ENCODE measurements at places on chromosomes 16 and 17.

GRCh38 chr16:3170440-3171180, 17.4 kb upstream of the OR1F1 start:
- no peak for DNase-seq

DNA sequence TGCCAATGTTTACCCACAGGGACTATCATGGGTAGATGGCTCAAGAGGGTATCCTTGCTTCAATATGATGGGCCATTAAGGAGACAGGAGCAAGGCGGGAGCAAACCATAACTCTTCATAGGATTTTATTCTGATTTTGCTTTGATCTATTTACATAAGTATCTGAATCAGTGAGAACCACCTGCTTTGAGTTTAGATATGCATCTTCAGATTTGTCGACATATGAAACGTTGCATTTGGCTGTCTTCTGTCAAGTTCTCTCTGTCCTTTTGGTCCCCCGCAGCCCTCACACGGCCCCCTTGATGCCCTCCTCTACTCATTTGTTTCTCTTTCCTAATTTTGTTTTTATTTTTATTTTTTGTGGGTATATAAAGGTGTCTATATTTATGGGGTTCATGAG, 16.2 kb downstream of the WWOX start:
- no peak for DNase-seq

DNA sequence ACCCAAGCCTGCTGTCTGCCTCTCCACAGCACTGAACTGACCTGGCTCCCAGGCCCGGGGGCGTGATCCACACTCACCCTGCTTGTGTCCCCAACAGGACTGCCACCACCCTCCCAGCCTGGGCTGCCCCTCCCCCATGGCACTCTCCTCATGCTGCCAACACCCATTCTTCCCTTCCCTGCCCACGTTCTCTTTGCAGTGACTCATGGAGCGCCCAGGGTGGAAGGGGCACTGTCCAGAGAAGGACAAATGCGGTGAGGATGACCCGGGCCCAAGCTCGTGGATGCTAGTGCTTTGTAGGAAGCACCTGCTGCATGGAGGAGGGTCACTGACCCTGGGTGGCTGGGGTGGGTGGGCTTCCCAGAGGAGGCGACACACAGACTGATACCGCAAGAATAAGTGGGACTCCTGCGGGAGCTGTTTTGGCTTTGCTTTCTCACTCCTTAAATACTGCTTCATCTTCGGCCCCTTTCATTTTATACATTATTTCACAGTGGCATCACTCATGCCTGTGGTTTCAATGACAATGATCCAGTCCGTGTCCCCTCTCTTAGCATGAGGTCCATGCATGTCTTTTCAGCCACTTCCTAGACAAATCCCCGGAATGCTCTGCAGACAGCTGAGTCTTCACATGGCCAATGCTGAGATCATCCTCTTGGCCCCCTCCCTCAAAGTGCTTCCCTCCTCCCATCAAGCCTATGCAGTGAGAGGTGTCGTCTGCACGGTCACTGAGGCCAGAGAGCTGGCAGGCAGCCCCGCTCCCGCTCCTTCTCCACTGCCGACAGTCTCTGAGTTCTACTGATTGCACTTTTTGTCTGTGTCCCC, 17.6 kb downstream of the CDK5R1 start:
- DNase-seq, result no peak

GRCh38 chr16:46748775-46749705, 896 bp upstream of the MYLK3 start:
- DNase-seq, result no peak

DNA sequence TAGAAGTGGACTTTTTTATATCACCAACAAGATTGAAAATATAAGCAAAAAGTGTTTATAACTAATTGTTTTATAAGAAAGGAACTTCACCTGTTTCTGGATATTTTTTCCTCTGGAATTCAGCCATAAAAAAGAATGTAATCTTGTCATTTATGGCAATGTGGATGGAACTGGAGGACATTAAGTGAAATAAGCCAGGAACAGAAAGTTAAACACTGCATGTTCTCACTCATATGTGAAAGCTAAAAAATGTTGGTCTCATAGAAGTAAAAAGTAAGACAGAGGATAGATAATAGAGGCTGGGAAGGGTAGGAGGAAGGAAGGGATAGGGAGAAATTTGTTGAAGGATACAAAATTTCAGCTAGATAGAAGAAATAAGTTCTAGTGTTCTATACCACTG, 67.6 kb downstream of the NFAT5 start:
- no peak for DNase-seq

DNA sequence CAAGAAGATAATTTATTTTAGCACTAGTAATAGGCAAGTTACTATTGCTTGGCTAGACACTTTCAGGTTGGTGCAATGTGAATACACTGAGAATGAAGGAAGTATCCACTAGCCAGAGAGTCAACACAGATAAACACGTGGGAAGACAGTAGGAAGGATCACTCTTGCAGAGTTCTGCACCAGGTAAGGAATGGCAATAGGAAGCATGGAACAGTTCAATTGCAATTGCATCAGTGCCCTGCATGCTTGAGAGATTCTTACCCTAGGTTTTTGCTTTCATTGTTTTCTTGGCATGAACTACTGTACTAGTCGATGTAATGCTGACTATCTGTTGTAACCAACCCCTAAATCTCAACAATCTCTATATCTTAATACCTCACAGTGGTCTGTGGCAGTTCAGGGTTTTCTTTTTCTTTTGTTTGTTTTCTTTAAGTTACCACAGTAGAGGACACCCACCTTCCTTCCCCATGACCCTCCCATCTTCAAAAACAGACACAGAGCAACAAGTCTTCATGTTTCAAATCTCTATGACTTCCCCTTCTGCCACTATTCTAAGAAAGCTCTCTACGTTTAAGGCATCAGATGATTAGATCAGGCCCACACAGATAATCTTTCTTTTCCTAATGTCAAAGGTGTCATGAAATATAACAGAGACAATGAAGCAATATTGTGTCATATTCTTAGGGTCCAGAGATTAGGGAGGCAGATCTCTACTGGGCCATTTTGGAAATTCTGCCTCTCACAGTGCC, 18.1 kb upstream of the ABCA8 start:
- no peak for DNase-seq

- no peak for DNase-seq
These were observed 26.9 kb downstream of the GPT2 start for GRCh38 chr16:46911038-46911437.

DNA sequence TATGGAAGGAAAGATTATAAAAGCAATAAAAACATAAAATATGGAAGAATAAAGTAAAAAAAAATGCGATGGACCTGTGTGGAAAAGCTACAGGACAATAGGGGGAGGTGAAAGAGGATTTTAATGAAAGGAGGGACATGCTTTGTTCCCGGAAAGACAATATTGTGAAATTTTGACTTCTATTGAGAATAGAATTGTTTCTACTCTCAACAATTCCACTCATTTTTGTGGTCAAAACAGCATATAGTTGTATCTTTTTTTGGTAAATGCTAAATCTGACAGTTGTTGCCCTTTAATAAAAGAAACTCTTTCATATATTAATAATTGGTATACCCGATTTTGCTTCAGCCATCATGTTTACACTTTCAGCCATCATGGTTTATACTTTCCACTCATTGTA, 22.9 kb upstream of the APPBP2 start:
- DNase-seq, result no peak

DNA sequence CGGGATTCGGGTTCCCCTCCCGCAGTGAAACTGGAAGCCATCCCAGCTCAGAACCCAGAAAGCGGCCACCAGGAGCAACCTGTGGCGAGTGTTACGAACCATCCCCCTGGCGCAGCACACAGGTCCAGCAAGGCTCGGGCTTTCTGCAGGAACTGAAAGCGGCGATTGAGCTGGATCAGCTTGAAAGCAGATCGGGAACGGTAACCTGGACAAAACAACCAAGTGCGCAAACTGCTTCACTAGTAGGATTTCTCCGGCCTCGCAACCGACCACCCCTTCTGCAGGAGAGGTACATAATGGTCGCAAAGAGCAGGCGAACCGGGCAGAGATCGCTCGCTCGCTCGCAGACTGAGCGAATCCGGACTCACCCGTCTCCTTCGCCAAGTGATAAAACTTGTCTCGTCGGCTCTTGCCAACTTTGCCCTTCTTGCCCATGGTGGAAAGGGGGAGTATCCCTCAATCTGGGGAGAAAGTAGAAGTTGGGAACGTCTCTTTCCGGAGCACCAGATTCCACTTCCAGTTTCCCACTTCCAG, 696 bp upstream of the PSMC5 start:
- DNase-seq, result no peak

DNA sequence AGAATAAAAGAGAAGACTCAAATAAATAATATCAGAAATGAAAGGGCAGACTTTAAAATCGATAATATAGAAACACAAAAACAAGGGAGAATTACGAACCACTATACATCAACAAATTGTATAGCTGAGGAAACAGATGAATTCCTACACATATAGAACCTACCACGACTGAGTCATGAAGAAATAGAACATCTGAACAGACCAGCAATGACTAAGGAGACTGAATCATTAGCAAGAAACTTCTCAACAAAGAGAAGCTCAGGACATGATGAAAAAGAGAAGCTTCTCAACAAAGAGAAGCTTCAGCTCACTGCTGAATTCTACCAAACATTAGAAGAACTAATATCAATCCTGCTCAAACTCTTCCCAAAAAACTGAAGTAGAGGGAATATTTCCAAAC, 255.9 kb downstream of the CEP112 start:
- no peak for DNase-seq

- no peak for DNase-seq
These were observed 3.8 kb downstream of the G6PC3 start for GRCh38 chr17:44074231-44074910.

GRCh38 chr17:68878226-68878885, 76.8 kb downstream of the ABCA8 start:
- no peak for DNase-seq

GRCh38 chr16:83116274-83116892, 489.6 kb downstream of the CDH13 start:
- no peak for DNase-seq

DNA sequence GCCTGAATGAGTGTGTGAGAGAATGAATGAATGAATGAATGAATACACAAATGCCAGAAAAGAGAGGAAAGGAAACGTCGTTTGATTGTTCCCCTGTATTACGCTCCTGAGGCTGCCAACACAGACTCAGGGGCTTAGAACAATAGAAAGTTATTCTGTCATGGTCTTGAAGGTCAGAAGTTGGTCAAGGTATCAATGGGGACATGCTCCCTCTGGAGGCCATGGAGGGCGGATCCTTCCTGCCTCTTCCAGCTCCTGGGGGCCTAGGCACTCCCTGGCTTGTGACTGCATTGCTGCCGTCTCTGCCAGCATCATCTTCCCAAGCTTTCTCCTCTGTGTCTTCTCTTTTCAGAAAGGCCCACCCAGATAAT, 1.5 kb upstream of the SLC38A8 start:
- DNase-seq, result peak; percentile 23

GRCh38 chr17:11690681-11691080, 92.4 kb downstream of the DNAH9 start:
- DNase-seq, result no peak

GRCh38 chr16:55532227-55532626, 23.4 kb downstream of the LPCAT2 start:
- no peak for DNase-seq

GRCh38 chr16:87085441-87085840, 231.8 kb downstream of the C16orf95 start:
- DNase-seq, result no peak

GRCh38 chr17:41966463-41967140, at the start of gene CNP:
TSS of gene CNP (plus strand) at chr17:41966795. CDS start at chr17:41966885, 90 bp downstream.
- peak; percentile 94 for DNase-seq

- no peak for DNase-seq
These were observed 26.0 kb upstream of the PRM1 start for GRCh38 chr16:11306997-11307638.

DNA sequence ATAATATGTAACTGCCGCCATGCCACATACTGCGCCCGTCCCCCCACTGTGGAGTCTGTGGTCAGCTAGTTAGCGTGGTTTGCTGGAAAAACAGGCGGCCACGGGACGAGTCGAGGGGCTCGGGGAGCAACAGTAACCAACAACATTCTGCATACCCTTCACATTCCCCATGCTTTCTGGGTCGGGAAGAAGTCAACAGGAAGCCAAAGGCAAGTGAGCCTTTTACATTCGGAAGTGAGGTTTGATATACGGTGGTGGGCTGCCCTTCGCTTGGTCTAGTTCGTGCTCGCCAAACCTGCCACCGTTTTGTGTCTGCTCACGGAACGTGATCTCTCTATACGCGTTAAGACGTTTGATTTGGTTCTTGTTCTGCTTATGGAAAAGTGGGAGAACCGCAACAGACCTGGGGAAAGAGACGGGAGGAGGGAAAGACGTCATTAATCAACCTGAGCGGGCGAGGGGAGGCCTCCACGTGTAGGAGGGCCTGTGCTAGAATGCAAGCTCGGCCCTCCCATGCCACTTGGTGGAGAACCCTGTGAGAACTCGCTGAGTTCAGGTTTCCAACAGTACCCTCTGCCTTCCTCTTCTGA, 28.9 kb upstream of the CFAP20 start:
- DNase-seq, result no peak

- DNase-seq, result no peak
These were observed 2.2 kb downstream of the C17orf67 start for GRCh38 chr17:56831369-56832095.

DNA sequence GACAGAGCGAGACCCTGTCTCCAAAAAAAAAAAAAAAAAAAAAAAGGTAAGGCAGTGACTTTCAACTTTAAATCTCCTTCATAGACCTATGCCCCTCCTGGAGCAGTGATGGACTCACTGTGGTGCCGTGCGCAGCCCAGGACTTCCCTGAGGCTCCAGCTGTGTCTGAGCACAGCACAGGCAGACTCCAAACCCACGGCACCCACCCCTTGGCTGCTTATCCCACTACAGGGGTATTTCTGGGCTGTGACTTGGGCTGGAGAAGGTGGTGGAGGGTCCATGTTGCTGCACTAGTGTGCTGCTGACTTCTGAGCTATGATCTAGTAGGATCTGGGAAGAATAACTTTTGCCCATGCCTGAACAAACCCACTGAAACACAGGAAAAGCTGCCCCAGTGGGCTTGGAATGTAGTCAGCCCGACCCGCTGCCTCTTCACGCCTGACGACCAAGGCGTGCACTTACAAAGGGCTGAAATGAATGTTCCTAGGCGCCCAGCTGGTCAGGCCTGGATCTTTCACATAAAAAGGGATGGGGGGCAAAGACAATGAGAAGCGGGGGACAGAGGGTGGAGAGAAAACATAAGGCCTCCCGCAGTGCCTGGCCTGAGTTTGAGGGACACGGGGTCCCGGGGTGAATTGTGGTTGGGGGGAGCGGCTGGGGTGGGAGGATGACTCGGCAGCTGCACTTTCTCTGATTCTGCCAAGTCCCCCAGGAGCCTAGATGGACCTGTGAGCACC, 83.0 kb downstream of the IRF8 start:
- no peak for DNase-seq

DNA sequence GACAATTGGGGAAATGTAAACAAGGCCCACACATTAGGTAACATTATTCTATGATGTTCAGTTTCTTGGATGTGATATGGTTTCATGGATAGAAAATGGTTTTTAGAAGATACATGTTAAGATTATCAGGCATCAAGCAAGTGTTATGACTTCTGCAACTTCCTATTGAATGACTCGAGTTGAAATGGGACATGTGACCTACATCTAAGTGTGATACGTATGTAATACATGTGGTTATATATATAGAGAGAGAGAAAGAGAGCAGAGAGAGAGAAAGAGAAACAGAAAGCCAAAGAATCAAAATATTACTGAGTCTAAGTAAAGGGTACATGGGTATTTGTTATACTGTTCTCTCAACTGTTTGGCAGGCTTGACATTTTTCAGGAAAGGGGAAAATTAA, 1.7 kb downstream of the TMEM170A start:
- DNase-seq, result peak; percentile 65

- DNase-seq, result no peak
These were observed 21.9 kb downstream of the ATP2C2 start for GRCh38 chr16:84390131-84390785.

GRCh38 chr17:15233022-15233805, 31.9 kb downstream of the PMP22 start:
- no peak for DNase-seq
